Right hindlimb (tissue), 1 donor: ENCODE measurements at places on chromosomes 4 and X.

GRCh38 chr4:86921608-86922252, 13.1 kb upstream of the AFF1 start:
- DNase-seq: no peak

DNA sequence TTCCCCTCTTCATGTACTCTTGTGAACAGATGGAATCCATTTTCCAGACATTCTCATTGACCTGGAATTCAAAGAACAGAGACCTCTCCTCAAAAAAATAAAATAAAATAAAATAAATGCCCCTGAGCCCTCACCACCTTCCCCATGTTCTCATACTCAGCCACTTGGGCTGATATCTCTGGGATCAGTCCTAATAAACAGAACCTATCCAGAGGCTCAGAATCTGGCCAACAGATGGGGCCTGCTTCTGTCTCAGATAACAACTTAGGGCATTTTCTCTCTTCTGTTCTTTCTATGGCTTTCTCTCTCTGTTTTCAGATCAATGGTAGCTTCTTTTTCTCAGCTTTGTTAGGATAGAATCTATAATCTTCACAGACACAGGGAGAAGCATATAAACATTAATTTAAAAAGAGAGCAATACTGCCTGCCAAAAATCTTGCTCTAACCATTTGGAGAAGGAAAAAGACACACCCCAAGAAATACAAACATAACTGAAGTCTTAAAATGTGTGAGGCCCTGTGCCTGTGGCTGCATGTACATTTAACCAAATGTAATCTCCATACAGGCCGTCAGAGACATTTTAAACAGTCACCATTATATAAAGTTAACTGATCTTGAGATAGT, 907.1 kb downstream of the FAT4 start:
- DNase-seq: no peak

DNA sequence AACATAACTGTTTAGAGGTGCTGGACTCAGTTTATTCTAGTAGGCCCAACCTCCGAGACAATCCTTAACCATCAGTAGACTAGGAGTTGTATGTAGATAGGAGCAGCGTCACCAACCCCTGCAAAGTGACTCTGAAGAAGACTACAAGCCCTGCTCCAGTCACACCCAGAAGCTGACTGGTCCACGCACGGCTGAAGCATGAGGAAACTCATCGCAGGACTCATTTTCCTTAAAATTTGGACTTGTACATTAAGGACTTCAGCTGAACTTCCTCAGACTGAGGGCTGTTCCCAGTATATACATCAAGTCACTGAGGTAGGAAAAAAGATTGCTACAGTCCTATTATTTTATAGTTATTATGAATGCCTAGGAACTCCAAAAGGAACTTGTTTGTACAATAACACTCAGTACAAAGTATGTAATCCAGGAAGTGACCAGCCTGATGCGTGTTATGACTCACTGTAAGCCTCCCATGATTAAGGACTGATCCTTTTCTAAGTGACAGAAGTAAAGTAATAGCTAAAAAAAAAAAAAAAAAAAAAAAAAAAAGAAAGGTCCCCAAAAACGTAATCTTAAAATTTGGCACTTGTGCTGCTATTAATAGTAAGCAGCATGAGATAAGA, 41.6 kb upstream of the UGT2B7 start:
- DNase-seq: no peak

DNA sequence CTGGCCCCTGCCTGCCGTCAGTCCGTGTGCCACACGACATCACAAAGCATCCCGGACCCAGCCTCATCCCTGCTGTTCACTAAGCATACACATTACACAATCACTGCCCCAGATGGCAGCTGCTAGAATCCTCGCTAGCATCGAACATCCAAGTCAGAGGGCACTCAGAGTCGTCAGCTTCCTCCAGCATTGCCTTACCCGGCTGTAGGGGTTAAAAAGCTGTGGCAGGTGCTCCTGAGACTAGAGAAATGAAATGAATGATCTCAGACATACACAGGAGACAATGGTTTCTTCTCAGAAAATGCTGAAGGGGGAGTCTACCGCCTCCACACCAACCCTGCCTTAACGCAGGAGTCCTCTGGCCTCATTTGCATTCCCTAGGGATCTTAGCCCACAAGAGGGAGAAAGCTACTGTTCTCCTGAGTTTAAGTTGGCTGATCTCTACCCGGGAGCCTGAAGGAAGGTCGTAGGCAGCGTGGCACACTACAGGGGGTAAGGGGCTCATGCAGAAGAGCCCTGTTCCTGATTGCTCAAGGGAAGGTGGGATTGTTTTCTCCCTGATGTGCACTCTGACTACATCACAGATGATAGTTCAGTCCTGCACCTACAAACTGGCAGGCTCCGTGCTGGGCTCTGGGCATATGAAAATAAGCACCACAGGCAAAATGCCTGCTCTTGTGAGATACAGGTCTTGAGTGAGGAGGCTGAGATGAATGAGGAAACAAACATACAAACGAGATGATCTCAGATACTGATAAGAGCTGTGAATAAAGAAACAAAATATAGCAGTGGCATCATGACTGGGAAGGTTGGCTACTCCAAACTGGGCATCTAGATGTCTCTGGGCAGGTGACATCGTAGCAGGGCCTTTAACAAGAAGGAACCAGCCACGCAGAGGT, 2.6 kb upstream of the KIAA0232 start:
- DNase-seq: no peak

DNA sequence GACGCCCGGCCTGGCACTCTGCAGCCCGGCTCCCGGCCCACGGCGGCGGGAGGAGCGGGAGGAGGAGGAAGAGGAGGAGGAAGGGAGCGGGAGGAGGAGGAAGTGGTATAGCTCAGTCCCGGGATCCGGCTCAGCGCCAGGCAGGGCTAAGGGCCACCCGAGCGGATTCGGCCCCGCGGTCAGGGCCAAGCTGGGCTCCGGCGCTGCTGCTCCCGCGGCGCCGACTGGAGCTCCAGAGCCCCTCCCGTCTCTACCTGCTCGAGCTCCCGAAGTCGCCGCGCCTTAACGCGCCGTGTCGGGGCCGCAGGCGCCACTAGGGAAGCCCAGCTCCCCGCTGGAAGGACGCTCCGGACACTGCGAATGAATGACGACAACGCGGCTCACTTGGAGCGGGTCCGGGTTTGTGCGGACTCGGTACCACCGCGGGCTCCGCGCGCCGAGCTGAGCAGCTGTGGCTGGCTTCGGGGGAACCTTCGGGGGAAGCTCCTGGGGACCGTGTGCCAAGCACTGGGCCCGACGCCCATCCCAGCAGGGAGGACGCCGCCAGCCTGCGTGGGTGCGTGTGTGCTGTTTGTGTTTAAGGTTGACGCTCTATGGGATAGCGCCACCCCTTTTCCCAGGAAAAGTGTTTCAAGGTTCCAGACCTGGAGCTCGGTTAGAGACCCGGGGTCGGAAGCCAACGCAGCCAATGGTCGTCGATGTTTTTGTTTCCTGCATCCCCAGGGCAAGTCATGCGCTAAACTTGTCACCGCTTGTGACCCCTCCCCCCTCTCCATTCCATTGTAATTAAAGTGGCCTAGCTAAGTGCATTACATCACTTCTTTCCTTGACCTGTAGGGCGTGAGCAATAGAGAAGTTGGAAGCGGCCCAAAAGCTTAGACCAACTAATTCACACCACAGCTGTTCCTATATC, at the start of gene TBC1D9:
Gene TBC1D9 (minus strand): TSS at position 67 of the 913 bp plus-strand sequence. CDS start 340 bp downstream, outside the sequence.
- peak; percentile 84 for DNase-seq

DNA sequence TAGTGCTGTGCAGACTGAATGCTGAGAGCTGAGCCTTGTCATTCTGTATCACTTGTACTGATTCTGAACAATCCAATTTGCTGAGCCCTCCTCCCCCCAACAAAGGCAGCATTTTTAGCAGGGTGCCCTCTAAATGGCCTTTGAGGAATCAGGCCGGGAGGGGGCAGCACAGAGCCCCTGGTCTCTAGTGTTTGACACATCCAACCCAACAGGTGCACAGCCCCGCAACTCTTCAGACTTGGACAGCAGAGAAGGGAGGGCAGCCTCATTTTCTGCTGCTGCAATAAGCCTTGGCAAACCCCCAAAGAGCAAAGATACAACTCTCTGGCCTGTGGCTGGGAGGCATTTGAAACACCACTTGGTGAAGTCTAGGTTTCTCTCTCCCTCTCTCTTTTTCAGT, 3.4 kb downstream of the ATP1B4 start:
- peak; percentile 54 for DNase-seq

GRCh38 chr4:188463909-188464308, 324.7 kb downstream of the TRIML1 start:
- DNase-seq: no peak

GRCh38 chrX:115592997-115593734, 32.2 kb downstream of the PLS3 start:
- no peak for DNase-seq
